ENCODE measurements at places on chromosomes 4 and X.

GRCh38 chr4:143019351-143019750 is 165.4 kb upstream of the USP38 start:
- no peak for DNase-seq

GRCh38 chr4:61214680-61215079 is 14.6 kb downstream of the ADGRL3 start:
- no peak for DNase-seq

DNA sequence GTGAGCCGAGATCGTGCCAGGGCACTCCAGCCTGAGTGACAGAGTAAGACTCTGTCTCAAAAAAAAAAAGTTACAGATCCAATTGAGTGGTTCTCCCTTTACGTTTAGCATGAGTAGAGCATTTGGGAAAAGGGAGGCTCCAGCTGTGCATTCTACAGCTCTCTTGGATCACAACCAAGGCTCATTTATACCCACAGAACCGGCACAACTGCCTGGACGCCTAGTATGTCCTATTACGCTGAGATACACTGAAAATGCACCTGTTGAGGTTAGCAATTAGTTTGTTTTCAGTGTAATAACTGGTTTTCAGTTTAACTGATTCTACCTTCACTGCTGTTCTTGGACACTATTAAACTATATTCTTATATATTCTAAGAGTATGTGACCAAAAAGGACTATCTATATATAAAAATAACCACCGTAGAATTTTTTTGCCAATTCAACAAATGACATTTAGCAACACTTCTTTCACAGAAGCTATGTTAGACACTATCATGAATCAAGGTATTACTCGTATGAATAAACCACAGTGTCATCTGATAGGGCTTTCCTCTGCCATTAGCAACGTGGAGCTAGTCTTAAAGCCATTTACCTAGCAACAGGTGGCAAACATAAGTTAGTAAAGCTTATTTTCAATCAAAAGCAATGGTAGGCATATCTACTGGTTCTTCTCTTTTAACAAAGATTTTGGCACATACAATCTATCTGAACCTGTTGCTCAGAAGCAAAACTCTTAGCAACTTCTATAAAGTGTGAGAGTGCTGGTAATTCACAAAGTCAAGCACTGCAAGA is 3.6 kb downstream of the OTUD4 start:
- DNase-seq = no peak

DNA sequence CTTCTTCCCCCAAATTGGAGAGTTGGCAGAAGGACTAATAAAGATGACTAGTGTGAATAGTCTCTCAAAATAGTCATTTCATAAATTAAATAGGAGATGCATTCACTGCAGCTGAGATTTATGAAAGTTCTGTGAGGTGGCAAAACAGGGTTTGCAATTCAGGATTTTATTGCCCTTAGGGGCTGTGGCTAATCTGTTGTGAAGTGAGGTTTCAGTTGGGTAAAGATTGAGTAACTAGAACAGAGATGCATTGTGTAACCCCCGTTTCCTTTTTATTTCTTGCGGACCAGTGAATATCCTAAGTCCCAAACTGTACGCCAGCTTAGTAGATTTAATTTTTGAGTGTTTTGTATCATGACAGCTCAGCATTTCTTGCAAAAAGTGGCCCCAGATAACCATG is 16.2 kb upstream of the SCRG1 start:
- no peak for DNase-seq

- DNase-seq = no peak
Measured at GRCh38 chrX:133246921-133247320, 28.8 kb upstream of the TFDP3 start.

GRCh38 chr4:95379633-95380032 is 169.1 kb downstream of the UNC5C start:
- DNase-seq = no peak

DNA sequence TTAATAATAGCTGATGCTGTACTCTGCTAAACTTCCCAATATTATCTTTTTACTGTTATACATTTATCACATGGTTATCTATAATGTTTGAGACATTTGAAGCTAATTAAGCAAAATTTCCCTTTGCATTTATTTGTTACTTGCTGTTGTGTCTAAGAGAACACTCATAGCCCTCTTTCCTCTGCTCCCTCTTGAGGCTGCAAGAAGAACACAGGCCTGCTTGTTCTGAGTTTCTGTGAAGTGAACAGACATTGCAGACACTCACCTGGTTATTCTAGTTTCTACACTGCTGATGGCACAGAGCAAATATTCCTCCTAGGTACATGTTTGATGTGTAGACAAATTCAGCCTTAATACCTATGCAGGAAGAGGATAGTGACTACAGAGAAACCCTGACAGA is 367.8 kb downstream of the GASK1B start:
- DNase-seq = no peak

- DNase-seq = no peak
Measured at GRCh38 chr4:105234582-105234981, 87.9 kb downstream of the TET2 start.

DNA sequence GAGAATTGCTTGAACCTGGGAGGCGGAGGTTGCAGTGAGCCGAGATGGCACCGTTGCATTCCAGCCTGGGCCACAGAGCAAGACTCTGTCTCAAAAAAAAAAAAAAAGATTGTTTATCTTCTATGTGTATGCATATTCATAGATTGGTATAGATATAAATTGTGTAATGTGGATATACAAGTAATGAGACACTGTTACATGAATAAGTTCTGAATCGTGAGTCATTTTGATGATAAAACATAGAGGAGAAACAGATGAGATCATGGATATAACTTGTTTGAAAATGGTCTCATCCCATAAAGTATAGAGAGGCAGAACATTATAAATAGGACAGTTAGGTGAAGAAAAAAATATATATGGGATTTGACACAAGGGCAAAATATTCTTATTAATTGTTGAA is 628.0 kb downstream of the IL1RAPL1 start:
- no peak for DNase-seq

DNA sequence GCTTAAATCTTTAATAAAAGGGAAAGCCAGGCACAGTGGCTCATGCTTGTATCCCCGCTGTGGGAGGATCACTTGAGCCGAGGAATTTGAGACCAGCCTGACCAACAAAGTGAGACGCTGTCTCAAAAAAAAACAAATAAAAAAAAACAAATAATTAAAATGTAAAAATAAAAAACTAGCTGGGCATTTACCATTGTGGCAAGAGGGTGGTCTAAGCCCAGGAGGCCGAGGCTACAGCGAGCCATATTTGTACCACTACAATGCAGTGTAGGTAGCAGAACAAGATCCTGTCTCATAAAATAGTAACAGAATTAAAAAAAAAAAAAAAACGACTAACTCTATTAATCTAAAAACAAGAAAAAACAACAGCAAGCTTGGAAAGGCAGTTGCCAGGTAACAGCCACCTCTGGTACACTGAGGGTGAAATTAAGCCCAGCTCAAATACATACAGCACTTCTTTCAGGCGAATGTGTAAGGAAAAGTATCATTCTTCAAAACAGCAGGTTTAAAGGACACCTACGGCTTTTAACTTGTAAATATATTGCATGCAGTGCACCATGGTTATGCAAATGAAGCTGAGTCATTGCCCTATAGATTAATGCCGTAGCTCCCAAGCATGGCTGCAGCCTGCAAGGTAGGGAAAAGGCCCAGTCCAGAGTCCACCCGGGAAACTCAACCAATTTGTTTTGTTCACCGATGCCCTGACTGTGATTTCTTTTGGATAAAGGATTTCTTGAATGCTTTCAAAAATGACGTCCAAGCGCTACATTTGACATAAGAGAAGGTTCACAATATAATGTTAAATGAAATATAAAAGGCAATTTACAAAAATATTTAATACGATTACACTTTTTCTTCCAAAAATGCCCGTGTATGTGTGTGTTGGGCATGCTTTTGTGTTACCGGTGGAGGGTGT is 14.5 kb upstream of the TXLNG start:
- no peak for DNase-seq

GRCh38 chr4:63851496-63851895 is 557.8 kb downstream of the TECRL start:
- no peak for DNase-seq

- no peak for DNase-seq
Measured at GRCh38 chr4:87090305-87090704, 130.1 kb downstream of the KLHL8 start.

- no peak for DNase-seq
Measured at GRCh38 chr4:67632492-67632891, 68.5 kb downstream of the UBA6 start.

DNA sequence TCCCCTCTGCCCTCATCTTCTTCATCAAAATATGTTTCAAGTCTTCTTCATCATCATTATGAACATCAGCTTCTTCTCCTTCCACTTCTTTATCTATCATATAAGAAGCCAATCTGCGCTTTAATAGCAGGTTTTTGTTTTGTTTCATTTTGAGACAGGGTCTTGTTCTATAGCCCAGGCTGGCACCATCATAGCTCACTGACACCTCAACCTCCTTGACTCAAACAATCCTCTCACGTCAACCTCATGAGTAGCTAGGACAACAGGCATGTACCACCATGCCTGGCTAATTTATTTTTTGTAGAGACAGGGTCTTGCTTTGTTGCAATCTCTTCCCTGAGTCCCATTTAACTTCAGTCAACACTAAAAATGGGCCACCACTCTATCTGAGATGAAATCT is 27.0 kb downstream of the PRDM5 start:
- no peak for DNase-seq

GRCh38 chr4:40462326-40462725 is 127.2 kb downstream of the CHRNA9 start:
- DNase-seq = no peak

- DNase-seq = no peak
Measured at GRCh38 chrX:112946227-112946626, 105.6 kb upstream of the AMOT start.

GRCh38 chr4:173242466-173243250 is 74.0 kb downstream of the GALNT7 start:
- DNase-seq = no peak

- no peak for DNase-seq
Measured at GRCh38 chr4:19038231-19038630, 1016.7 kb upstream of the LCORL start.

DNA sequence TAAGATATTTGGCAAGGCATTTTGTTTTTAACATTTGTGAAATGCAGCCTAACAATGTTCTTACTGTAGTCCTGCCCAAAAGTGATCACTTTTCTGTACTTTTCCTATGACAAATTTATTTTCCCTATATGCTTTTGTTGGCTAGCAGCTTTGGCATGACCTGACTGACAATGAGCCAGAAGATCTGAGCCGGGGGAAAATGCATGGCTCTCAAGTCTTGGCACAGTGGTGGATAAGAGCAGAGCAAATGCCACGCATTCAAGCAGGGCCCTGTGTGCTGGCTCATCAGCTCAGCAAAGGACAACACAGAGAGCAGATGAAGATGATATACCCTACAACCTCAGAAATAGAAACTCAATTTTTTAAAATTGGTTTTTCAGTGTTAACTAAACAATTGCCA is 187.3 kb downstream of the ANAPC10 start:
- DNase-seq = no peak

- DNase-seq = no peak
Measured at GRCh38 chr4:152340818-152341217, 195.1 kb downstream of the FBXW7 start.

GRCh38 chr4:107815158-107815557 is 9.6 kb upstream of the SGMS2 start:
- DNase-seq = no peak

DNA sequence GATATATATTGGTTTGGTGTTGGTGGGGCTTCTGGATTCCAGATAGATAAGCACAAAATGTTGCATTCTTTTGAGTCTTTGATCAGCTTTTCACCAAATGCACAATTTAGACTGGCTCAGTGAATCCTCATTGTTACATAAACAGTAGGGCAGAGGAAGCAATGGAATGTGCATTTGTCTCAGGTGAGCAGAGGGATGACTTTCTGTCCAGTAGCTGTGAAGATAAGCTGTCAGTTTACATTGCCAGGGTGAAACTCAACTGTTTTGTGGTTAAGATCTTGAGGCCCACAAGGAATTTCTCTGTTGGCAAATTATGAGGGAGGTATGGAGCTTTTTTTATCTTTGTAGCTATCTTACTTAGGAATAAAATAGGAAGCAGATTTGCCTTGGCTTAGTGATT is 168.0 kb downstream of the GALNTL6 start:
- DNase-seq = no peak

DNA sequence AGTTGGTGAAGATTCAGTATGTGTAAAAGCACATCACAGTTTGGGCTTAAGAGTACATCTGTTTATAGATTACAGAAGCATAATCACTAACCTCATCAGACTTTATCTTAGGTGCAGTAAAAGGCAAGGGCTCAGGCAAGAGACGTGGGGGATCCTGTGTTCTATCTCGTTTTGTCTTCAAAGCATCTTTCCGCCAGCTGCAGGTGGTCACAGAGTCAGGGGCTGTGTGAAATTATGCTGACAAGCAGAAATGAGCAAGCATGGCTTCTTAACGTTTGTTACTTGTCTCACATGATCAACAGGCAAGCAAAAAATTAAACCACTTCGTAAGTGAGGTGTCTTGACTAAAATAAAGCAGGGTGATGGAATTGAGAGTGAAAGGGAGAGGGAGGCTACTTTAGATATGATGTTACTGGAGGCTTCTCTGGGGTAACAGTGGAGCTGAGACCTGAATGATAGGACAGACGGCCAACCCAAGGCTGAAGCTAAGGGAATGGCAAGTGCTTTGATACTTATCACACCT is 1.4 kb upstream of the TEC start:
- DNase-seq = no peak

- no peak for DNase-seq
Measured at GRCh38 chr4:182960746-182961145, 43.6 kb upstream of the DCTD start.

DNA sequence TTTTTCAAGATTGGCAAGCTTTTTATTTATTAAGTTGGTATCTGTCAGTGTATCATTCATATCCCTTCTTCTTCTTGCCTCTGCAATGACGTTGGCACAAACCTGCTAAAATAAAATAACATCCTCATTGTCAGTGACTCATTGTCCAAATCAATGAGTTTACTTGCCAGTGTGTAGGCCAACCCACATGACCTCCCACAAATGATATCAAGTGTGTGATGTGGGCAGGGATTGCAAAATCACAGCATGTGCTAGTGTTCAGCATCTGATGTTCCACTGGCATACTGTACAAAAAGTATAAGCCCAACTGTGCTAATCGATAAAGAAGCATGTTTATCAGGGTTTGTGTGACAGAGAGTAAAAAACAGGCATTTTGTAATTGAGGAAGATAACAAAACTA is 25.5 kb downstream of the GPAT3 start:
- DNase-seq = no peak

- DNase-seq = no peak
Measured at GRCh38 chr4:150130933-150131332, 52.7 kb downstream of the DCLK2 start.

- no peak for DNase-seq
Measured at GRCh38 chr4:158597879-158598596, 73.6 kb downstream of the C4orf46 start.

- no peak for DNase-seq
Measured at GRCh38 chr4:83080561-83080960, 34.0 kb downstream of the PLAC8 start.

- no peak for DNase-seq
Measured at GRCh38 chr4:122346036-122346435, 32.8 kb upstream of the ADAD1 start.

GRCh38 chr4:44535981-44536380 is 87.4 kb upstream of the KCTD8 start:
- no peak for DNase-seq

- peak; percentile 6 for DNase-seq
Measured at GRCh38 chrX:44303119-44303518, 40.4 kb downstream of the EFHC2 start.

- DNase-seq = no peak
Measured at GRCh38 chr4:183370786-183371185, 48.6 kb upstream of the CLDN24 start.
